ENCODE measurements at places on chromosomes 11 and 22. TPM values are rescaled to one million over a fixed set of nuclear protein-coding genes. Genes with fewer than 3 reads are reported as not detected.

Gene SCUBE1
- total RNA-seq = 0.07 TPM

Gene MRGPRE
- not detected for total RNA-seq

Gene RIMBP3C
- 0.23 TPM for total RNA-seq

Gene CALCB
- total RNA-seq = not detected

DNA sequence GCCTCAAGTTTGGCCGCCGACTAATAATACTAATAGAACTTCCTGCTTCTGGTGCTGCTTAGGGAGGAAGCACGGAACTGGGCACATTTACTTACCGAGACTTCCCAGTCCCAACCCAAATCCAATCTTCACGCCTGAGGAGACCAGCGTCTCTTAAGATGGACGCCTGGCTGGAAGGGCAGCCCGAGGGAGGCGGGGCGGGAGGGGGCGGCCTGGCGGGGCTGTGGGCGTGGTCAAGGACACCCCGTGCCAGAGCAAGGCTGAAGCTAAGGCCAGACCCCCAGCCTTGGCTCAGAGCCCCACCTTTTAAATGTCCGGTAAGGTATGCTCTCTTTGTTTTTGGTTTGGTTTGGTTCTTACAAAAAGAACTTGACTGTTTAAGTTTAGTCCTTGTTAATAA lies at the start of gene GDPD4:
Gene GDPD4 (minus strand): TSS at position 177 of the 400 bp plus-strand sequence. CDS start 16,549 bp downstream, outside the sequence.
- DNase-seq = no peak

- no peak for DNase-seq
Observed at GRCh38 chr11:66689661-66690590, 12.2 kb upstream of the RBM4B start.

- DNase-seq = no peak
Observed at GRCh38 chr11:46760429-46761128, 41.6 kb downstream of the F2 start.

- no peak for DNase-seq
Observed at GRCh38 chr11:76836613-76837291, 24.0 kb upstream of the ACER3 start.

GRCh38 chr11:65008016-65008415 lies 5.9 kb upstream of the ARL2 start:
- DNase-seq = no peak

GRCh38 chr11:130937051-130937450 lies 20.8 kb upstream of the SNX19 start:
- no peak for DNase-seq

Gene FAM83F
- 0.82 TPM for total RNA-seq

GRCh38 chr11:64799623-64800302 lies 3.3 kb downstream of the MAP4K2 start:
- DNase-seq = no peak

DNA sequence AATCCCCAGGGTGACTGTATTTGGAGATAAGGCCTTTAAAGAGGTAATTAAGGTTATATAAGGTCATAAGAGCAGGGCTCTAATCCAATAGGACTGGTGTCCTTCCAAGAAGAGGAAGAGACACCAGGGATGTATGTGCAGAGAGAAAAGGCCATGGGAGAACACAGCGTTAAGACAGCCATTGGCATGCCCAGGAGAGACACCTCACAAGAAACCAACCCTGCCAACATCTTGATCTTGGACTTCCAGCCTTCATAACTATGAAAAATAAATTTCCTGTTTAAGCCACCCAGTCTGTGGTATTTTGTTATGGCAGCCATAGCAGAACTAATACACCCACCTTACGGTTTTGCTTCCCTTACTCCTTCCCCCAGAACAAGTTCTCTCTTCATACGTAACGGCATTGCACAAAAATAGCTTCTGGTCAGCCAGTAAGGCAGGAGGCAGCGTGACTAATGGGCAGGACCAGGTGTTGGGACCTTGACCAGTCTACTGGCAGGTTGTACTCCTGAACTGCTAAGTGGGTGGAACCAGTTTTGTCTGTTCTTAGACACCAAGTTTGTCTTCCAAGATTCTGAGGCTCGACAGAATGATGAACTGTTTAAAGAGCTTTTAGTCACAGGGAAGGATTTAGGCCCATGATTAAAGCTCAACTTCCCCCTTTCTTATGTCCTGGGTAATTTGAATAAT lies 31.9 kb upstream of the UPB1 start:
- DNase-seq = peak; percentile 36

Gene ASCL2
- not detected for total RNA-seq

Gene TIRAP
- 6.6 TPM for total RNA-seq

GRCh38 chr11:75189911-75190310 lies 39.0 kb downstream of the SLCO2B1 start:
- no peak for DNase-seq

DNA sequence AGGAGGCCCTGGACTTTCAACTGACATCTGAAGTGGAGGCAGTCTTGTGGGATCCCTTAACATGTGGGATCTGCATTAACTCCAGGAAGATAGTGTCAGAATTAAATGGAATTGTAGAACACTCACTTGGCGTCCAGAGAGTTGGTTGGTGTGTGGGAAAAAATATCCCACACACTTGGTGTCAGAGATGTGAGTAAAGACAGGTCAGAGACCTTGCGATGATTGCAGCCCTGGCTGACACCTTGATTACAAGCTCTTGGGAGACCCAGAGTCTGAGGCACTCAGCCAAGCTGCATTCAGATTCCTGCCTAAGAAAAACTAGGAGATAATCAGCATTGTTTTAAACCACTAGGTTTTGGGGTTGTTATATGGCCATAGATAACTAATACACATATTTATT lies 7.2 kb upstream of the TPCN2 start:
- peak; percentile 52 for DNase-seq

DNA sequence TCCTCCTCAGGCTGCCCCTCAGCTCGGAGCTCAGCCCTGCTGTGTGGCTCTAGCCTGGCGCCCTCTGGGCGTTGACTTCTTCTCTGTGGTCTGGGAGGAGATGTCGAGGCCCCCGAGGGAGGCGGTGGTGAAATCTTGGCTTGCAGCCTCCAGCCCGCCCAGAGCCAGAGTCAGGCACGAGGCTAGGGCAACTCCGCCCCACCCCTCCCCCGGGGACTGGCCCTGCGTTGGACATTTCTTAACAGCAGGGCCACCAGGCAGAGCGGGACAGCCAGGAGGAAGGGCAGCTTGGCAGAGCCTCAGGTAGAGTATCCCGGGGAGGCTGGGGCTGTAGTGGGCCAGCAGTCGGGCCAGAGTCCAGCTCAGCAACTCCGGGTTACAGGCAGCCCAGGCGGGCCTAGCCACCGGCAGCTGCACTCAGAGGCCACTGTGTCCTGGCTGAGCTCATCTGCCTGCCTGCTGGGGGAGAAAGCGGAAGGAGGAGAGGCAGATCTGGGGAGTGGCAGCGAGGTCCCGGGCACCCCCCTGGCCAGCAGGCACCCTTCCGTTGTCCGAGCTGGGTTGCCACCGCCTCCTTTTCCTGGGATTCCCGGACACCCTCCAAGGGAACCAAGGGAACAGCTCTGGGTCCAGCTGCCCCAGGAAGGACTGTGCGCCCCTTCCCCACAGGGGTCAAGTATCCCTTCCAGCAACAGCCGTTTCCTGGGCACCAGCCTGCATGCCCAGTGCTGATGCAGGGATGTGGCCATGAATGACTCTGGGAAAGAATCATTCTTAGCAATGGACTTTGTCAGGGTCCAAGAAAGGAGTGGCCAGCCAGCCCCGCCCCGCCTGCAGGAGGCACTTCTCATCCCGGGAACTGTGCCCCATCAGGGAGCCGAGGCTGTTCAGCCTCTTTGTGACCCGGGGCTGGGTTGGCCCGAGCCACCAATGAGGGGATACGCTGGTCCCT lies at the start of gene ALDH3B1:
Gene ALDH3B1 (plus strand): TSS at position 238 of the 952 bp plus-strand sequence. CDS start 4,971 bp downstream, outside the sequence.
- peak; percentile 48 for DNase-seq

- peak; percentile 91 for DNase-seq
Observed at GRCh38 chr11:67032830-67033551, 10.1 kb downstream of the SYT12 start.

Gene KRTAP5-9
- total RNA-seq = not detected

- peak; percentile 0 for DNase-seq
Observed at GRCh38 chr22:22086501-22087158, 104.0 kb upstream of the TOP3B start.

Gene GGT1
- total RNA-seq = 3.1 TPM

GRCh38 chr11:665062-665703 lies 28.1 kb downstream of the DRD4 start:
- DNase-seq = no peak

GRCh38 chr22:38761202-38762162 lies 5.7 kb upstream of the SUN2 start:
- no peak for DNase-seq

GRCh38 chr11:98512938-98513337 lies 507.8 kb upstream of the CNTN5 start:
- DNase-seq = no peak

DNA sequence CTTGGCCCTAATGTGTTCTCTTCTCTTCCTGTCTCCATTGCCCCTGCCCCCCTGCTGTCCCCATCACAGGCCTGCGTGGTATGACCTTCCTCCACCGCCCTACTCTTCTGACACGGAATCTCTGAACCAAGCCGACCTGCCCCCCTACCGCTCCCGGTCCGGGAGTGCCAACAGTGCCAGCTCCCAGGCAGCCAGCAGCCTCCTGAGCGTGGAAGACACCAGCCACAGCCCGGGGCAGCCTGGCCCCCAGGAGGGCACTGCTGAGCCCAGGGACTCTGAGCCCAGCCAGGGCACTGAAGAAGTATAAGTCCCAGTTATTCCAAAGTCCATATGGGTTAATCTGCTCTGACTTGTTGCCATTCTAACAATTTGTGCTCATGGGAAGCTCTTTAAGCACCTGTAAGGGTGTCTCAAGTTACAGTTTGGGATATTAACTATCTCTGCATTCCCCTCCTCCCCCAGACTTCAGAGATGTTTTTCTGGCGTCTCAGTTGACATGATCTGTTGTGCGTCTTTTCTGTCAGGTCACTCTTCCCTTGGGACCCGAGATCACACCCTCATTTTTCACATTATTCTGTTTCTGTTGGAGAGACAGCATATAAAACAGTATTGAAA lies 60.0 kb downstream of the COMMD9 start:
- no peak for DNase-seq

GRCh38 chr11:66713746-66714480 lies 15.1 kb downstream of the SPTBN2 start:
- no peak for DNase-seq

Gene NEU3
- total RNA-seq = 8.6 TPM

Gene FAM227A
- total RNA-seq = 3.4 TPM

Gene DCDC1
- total RNA-seq = 1.0 TPM

DNA sequence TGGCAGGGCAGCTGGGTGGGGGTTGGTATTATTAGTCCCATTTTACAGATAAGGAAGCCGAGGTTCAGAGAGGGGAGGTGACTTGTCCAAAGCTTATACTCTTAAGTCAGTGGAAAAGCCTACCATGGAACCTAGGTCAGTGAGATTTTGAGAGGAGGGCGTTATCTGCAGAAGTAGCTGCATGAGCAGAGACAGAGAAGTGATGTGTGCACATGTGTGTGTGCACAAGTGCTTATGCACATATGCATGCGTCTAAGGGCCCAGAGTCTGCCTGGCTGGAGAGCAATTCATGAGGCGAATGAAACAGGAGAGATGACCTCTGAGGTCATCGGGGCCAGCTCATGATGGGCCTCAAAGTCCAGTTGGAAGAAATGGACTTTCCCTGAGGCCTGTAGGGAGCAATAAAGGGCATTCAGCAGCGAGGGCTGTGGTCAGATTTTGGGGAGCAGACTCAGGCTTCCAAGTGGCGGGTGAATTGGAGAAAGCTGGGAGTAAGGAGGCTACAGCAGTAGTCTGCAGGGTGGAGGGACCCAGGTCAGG lies 8.2 kb downstream of the PLEKHB1 start:
- DNase-seq = no peak

DNA sequence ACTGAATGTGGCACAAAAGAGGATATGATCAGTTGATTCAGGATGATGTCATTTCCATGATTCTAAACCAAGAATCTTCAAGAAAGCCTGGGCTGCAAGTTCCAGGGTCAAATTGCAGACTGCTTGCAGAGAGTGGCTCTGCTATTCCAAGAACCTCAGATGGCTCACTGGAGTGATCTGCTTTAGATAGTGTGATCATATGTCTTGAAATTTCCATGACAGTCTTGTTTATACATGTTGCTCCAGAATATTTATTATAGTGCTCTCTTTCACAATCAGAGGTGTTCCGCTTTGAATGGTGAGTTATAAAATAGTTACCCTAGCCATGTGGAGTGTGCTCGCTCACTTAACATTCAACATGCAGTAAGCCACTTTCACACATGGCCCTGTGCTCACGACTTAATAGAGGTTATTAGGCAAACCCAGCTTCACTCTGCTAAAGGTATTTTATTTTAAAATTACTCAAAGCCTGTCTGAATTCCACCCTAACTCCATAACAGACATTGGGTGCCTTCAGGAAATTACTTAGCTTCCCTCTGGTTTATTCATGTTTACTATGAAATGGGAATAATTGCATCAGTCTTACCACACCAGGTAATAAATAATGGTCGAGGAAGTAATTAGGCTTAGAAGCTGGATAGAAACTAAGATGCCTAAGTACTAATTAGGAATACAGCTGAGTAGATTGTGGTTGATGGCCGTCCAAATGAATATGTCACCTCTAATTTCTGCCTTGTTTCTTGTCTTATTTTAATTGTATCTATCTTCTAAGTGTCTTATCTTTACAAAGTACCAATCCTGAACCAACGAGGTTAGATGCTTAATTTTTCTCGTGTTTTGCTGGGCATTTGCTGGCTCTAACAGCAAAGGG lies 187.9 kb downstream of the ETS1 start:
- DNase-seq = peak; percentile 50

Gene KCNQ1
- not detected for total RNA-seq

- no peak for DNase-seq
Observed at GRCh38 chr11:90228056-90228455, 5.2 kb upstream of the CHORDC1 start.

GRCh38 chr11:125079878-125080530 lies 16.9 kb downstream of the SLC37A2 start:
- no peak for DNase-seq

Gene BTG4
- 0.55 TPM for total RNA-seq

Gene CALCA
- total RNA-seq = not detected

- no peak for DNase-seq
Observed at GRCh38 chr11:36729825-36730224, 131.8 kb upstream of the RAG2 start.

Gene NEFH
- 3.1 TPM for total RNA-seq

Gene RTN4R
- 1.9 TPM for total RNA-seq

DNA sequence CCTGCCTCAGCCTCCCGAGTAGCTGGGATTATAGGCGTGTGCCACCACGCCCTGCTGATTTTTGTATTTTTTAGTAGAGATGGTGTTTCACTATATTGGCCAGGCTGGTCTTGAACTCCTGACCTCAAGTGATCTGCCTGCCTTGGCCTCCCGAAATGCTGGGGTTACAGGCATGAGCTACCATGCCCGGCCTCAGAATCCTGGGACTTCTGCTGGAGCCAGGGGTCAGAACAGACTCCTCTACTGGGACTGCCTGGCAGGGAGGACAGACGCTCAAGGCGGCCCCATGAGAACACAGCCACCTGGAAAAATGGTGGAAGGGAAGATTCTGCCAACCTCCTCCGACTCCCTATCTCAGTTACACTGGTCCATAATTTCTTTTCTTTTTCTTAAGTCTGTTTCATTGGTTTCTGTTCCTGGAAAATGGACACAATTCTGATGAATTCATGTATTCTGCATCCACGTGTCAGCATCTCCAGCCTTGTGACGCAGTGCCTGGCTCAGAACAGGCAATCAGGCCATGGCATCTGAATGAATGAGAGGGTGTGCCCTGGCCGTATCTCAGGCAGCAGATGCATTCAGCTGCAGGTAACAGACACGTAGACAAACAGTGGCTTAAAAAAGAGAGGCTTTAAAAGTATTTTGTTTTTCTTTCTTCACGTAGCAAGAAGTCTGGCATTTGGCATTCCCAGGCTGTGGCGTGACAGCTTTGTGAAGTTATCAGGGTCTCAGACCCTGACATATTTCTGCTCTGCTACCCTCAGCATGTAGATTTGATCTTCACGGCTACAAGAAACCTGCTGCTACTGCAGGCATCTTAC lies 4.8 kb downstream of the SMIM38 start:
- DNase-seq = no peak

All from astrocyte (in vitro differentiated cells and primary cell).